ENCODE measurements at places on chromosomes 5 and 9.

- DNase-seq = no peak
Measured at GRCh38 chr5:138605254-138605972, 30.2 kb upstream of the HSPA9 start.

GRCh38 chr5:27325513-27325912 lies 287.1 kb upstream of the CDH9 start:
- no peak for DNase-seq

GRCh38 chr5:41681840-41682239 lies 171.4 kb upstream of the PLCXD3 start:
- DNase-seq = peak; percentile 7

GRCh38 chr5:6787941-6788340 lies 74.7 kb downstream of the TENT4A start:
- no peak for DNase-seq

- peak; percentile 36 for DNase-seq
Measured at GRCh38 chr5:41788941-41789368, 81.3 kb downstream of the OXCT1 start.

GRCh38 chr5:131463656-131464055 lies 171.4 kb downstream of the RAPGEF6 start:
- DNase-seq = no peak
